ENCODE measurements at places on chromosomes 3 and 15.
A peak's percentile ranks its signal among the peaks of the same experiment; 100 is the strongest.

DNA sequence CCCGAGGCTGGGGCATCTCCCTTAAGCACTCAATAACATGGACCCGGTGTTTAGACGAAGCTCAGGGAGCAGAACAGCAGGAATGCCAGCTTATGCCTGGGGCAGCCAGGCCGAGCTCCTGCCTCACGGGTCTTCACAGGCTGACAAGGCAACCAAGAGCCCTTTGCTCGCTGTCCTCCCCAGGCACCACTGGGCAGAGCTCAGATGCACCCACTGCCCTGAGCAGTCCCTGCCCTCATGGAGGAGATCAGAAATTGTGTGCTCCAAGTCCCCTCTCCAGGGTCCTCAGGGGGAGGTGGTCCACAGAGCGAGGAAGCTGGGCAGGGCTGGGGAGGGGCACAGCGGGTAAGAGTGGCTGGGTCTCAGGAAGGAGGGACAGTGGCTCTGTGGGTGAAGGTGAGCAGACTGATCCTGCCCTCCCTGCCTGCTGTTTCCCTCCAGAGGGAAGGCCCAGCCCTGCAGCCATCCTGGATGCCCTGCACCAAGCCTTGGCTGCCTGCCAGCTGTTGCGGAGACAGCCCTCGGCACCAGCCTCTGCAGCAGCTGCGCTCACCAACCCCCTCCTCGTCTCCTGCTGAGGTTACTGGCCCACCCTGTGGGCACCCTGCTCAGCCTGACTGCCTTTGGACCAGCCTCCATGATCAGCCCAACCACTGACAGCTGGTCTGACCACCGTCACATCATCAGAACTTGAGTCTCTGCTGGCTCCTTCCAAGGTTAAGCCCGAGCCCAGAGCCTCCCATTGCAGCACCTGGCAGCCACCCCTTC is 21.1 kb upstream of the GP9 start:
- no peak for DNase-seq

DNA sequence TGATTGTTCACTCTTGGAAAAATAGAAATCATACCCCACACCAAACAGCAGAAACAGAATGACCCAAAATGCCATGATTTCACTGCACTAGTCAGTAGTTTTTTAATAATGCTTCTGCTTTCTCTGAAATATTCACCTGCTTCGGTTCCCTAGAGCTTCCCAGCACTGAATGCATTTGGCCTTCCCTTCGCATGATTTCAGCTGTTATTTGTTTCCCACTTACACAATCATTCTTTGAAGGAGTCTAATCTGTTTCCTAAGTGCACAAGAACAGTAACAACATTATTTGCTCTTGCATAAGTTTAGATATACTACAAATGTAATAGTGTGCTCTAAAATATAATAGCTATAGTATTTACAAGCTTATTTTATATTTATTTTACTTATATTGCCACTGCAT is 178.7 kb downstream of the STAC start:
- no peak for DNase-seq

GRCh38 chr3:44106756-44107155 is 134.9 kb upstream of the TOPAZ1 start:
- no peak for DNase-seq

- no peak for DNase-seq
Measured at GRCh38 chr3:151635905-151636304, 97.8 kb upstream of the AADACL2 start.

DNA sequence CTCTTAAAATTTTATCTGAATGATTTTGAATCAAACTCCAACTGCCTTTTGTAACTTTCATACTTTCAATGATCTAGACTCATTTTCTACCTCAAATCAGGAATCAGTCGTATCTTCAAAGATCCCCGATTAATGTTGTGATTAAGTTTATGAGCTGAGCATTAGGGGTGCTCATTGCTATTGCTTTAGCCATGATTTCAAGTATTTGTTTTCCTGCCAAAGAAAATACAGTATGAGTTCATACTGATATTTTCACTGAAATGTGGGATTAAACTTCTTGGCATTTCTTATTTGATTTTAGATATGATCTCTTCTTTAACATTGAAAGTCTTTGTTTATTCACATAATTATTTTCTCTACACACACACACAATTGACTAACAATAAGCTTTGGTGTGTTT is 785.6 kb downstream of the NTRK3 start:
- no peak for DNase-seq

DNA sequence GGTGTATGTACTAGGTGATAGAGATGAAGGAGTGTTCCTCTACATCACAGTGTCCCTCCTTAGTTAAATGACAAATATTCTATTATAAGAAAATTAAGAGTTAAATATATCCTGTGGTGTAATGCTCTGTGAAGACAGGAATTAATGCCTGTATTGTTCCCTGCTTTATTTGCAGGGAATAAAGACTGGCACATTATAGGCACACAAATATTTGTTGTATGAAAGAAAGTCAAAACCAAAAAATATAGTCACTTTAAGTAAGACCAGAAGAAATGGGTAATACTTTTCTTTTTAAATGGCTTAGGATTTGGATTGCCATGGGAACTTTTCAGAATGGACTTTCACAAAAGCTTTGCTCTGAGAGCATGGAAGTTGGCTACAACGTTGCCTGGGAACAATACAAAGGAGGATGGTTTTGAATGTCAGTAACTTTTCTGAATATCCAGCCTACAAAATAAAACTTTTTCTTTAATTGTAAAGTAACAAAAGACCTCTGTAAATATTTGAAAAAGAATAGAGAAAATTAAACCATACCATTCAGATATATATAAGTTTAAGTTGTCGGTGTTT is 158.0 kb upstream of the P2RY1 start:
- DNase-seq: no peak

DNA sequence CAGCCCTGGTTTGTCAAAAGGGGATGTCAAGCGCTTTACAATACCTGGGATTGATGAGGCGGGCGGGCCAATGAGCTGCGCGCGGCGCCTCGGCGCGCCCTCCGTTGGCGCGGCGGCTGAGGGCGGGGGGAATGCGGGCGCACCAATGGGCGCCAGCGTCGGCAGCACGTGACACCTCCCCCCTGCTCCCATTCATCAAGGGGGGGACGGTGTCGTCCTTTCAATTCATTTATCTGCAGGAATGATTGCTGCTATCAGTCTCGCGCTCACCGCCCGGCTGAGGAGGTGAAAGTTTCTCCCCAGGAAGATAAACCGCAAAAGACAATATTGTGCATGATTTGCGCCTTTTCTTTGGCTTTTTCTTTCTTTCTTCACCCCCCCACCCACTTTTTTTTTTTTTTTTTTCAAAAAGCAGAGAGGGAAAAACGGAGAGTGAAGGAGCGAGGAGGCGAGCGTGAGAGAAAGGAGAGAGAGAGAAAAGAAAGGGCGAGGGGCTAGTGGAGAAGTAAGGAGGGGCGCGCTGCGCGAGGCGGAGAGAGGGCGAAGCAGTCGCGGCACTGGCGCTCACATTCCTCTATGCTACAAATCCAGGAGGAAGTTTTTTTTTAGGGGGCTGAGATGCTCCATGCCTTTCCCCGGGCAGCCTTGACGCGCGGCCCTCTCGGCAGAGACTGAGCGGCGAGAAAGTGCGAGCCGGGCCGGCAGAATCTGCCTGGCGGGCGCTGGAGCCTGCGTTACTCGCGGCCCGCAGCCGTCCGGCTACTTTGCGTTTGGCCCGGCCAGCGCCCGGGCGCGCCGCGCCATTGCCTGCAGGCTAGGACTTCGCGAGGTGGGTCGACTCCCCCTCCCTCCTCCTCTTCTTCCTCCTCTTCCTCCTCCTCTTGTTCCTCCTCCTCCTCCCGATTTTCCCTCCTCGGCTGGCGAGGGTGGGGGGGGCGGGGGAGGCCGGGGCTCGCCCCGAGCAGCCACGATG is at the start of gene ZIC1:
TSS of gene ZIC1 (plus strand) at position 223 of the 973 bp plus-strand sequence. CDS start at position 971, 748 bp downstream.
- no peak for DNase-seq

DNA sequence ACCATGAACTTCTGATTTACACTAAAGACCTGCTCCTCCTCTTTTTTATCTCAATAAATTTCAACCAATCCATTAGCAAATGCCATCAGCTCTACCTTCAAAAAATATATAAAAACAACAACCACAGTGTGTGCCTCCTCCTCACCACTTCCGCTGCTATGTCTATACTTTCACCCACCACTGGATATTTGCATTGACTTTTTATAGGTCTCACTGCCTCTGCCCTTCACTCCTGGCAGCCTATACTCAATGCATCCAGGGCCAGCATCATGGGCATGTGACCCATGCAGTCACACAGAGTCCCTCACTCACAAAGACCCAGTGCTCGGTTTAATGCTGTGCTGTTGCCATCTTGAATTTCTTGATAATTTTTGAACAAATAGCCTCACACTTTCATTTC is 53.5 kb upstream of the CCDC54 start:
- DNase-seq: no peak

DNA sequence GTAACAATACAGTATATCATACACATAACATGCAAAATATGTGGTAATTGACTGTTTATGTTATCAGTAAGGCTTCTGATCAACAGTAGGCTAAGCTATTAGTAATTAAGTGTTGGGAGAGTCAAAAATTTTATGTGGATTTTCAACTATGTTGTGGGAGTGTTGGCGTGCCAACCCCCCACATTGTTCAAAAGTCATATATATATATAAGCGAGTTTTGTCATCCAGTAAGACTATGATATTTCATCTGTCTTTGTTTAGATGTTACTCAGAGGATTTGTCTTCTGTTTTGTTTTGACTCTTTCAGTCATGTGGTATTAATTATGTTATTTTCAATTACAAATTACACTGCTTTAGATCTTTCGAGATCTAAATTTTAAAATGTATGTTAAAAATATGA is 51.0 kb upstream of the RAP2B start:
- no peak for DNase-seq

DNA sequence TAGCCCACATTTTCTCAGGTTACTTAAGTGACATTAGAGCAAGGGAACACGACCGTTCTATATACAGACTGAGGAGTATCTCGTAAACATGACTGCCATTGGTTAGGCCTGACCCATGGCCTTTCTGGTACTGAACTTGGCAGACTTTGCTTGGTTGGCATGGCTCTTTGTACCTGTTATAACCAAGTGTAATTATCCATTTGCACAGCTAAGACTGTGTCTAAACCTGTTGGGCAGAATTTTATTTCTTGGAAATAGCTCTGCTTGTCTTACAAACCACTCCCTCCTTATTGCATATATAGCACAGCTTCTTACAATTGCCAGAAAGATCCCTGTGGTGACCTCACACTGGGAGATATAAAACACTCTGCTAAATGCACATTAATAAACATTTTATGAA is 106.9 kb downstream of the P2RY1 start:
- no peak for DNase-seq

DNA sequence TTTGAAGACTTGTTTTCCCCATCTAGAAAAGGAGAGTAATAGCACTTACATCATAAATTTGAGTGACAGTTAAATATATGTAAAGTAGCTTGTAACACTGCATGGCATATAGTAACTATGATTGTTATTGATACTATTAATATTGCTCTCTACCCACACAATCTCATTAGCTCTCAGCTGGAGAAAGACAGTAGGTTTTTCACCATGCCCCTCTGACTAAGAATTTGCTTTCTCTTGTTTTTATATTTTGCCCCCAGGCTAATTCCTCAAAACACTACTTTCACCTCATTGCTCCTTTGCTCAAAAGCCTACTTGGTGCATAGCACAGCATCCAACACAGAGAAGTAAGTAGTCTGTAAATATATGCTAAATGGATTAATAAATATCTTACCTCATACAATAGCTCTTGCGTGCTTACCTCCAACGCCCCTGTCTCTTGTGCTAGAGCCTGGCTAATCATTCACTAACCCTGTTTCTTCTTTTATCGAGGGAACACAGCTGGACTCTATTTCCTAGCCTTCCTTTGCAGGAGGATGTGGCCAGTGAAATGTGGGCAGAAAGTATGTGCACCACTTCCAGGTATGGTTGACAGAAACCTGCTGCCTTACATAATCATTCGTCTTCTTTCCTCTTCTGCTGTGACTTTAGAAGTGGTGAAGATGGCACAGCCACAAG is 190.0 kb downstream of the PLCH1 start:
- DNase-seq: peak; percentile 89

GRCh38 chr3:131020122-131020693 is 6.4 kb downstream of the ASTE1 start:
- no peak for DNase-seq

DNA sequence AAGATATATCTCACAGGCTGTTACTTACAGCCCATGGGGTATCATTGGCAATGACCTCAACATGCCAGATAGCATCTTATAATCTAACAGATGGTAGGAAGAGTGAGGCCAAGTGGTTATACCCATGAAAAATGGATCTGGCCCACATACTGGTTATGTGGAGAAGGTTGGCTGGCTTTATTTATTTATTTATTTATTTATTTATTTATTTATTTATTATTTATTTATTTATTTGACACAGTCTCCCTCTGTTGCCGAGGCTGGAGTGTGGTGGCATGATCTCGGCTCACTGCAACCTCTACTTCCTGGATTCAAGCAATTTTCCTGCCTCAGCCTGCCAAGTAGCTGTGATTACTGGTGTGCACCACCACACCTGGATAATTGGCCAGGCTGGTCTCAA is 11.6 kb downstream of the FBXO40 start:
- DNase-seq: no peak

DNA sequence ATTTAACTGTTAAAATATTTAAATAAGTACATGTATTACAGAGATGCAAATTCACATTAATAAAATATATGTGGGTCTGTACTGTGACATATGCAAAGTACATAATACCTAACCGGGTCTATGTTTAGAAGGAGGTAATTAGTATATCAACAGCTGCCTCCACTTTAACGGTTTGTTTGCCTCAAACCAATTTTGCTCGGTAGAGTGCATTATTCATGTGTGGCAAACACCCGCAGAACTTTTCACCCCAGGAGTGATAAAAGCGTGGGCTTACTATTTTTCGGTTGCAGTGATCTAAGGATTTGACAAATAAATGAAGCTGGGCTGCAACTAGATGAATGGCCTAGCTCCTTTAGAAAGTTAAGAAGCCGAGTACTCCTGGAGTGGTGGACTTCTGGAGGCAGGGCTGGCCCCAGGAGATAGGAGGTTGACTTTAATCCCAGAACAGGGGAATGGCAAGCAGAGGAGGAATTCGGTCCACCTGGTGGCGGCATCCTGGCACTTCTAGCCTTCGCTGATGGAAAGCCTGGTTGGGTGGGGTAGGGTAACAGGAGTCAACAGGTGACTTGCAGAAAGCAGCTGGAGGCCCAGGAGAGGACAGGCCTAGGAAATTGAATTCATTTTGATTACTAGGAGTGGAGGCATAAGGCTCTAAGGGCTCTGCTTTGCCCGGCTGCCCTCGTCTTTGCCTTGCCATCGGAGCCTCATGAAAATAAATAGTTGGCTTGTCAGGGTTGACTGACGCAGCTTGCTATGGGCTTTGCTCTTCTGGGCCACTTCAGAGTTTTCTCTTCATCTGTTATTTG is 2.4 kb downstream of the SLCO3A1 start:
- DNase-seq: no peak

DNA sequence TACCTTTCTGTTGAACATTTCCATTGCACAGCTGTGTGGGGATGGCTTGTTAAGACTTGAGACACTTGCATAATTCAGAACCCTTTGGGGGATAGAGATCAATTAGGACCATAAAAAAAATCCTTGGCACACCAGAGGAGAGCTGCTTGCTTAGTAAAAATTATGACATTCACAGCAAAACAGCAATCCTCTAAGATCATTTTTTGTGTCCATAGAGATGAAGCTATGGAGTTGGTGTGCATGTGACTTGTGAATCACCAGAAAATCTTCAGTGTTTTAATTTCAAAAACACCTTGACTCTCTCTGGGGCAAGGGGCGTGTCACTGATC is 7.7 kb downstream of the COL8A1 start:
- no peak for DNase-seq

GRCh38 chr15:38182900-38183299 is 69.7 kb upstream of the SPRED1 start:
- DNase-seq: no peak
